Effector memory CD4-positive, alpha-beta T cell (primary cell): ENCODE measurements at places on chromosomes 7 and 10.

DNA sequence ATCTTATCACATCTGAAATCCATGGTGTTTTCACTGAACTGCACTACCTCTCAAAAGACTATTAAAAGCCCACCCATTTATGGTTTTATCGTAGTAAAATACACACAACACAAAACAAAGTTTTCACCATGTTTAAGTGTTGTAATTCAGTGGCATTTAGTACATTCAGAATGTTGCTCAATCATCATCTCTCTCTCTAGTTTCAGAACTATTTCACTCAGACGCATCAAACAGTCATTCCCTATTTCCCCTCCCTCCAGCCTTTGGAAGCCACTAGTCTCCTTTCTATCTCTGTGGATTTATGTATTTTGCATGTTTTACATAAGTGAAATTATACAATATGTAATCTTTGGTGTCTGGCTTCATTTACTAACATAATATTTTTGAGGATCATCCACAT, 332.6 kb downstream of the TNS3 start:
- H3K4me1 ChIP-seq = no peaks in the 10 kb centered on the region
- no peaks in the 10 kb centered on the region for H3K36me3 ChIP-seq
- no peak overlapping the region for H3K4me3 ChIP-seq
- no peaks in the 10 kb centered on the region for H3K27me3 ChIP-seq
- DNase-seq = no peak

DNA sequence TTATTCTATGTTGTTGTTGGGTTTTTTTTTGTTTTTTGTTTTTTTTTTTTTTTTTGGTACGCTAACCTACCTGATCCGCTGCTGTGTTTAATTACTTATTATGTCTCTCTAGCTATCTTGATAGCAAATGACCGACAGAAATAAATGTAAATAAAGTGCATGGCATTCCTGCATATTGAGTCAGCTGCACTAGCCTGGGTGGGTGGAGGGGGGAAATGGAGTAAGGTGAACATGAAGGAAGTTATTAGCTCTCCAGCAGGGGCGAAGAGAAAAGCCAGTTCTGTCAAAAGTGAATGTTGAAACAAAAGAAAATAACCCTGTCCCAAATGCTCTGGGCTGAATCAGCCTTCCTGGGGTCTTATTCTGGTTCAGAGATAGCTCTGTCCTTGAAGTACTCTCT, 210.7 kb upstream of the MDFIC start:
- no peak overlapping the region for H3K27ac ChIP-seq
- no peaks in the 10 kb centered on the region for H3K27me3 ChIP-seq
- H3K36me3 ChIP-seq = no peaks in the 10 kb centered on the region
- DNase-seq = no peak
- no peaks in the 10 kb centered on the region for H3K4me1 ChIP-seq

GRCh38 chr7:98460902-98461301, 60.0 kb upstream of the BAIAP2L1 start:
- H3K27ac ChIP-seq = no peak overlapping the region
- H3K27me3 ChIP-seq = no peaks in the 10 kb centered on the region
- H3K4me1 ChIP-seq = no peaks in the 10 kb centered on the region
- no peaks in the 10 kb centered on the region for H3K36me3 ChIP-seq

- H3K36me3 ChIP-seq = no peaks in the 10 kb centered on the region
- no peak for DNase-seq
- no peaks in the 10 kb centered on the region for H3K27me3 ChIP-seq
Measured at GRCh38 chr10:61673360-61673759, 10.6 kb downstream of the CABCOCO1 start.

DNA sequence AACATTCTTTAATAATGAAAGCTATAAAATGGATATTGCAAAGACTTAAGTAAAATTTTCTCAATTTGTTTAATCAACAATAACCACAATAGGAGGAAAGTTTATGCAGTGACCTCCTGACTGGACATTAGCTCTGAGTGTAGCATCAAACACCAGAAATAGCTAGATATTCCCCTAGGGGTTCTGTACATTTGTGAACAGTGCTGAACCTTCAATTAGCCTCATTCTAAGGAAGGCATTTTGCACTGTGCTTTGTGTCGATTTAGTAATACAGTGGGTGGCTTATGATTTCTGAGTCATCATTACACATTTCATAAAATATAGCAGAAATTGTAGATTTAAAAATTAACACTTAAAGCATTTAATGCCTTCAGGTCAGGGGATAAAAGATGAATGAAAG, 367.3 kb upstream of the PCDH15 start:
- H3K4me3 ChIP-seq = no peak overlapping the region
- no peak for DNase-seq
- no peak overlapping the region for H3K27ac ChIP-seq
- H3K4me1 ChIP-seq = no peaks in the 10 kb centered on the region

DNA sequence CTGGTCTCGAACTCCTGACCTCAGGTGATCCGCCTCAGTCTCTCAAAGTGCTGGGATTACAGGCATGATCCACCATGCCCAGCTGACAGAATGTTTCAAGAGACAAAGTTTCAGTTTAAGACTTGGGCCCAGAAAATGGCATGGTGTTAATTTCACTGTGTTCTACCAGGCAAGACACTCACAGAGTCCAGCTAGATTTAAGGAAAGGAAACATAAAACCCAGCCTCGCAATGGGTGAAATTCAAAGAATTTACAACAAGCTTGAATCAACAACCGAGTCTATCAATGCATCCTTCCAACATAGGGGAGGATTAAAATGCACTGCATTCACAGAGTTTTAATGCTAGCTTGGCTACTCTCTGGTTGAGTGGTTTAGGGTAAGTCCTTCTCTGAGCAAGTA, 764.0 kb downstream of the XPNPEP1 start:
- DNase-seq = no peak
- H3K4me1 ChIP-seq = no peaks in the 10 kb centered on the region
- no peak overlapping the region for H3K27ac ChIP-seq
- no peak overlapping the region for H3K4me3 ChIP-seq
- no peaks in the 10 kb centered on the region for H3K36me3 ChIP-seq

GRCh38 chr7:152341914-152342236, 93.9 kb downstream of the KMT2C start:
- DNase-seq = no peak
- no peaks in the 10 kb centered on the region for H3K4me1 ChIP-seq
- H3K27ac ChIP-seq = no peak overlapping the region
- no peak overlapping the region for H3K4me3 ChIP-seq
- peaks cover 5% of the 10 kb centered on the region for H3K36me3 ChIP-seq

DNA sequence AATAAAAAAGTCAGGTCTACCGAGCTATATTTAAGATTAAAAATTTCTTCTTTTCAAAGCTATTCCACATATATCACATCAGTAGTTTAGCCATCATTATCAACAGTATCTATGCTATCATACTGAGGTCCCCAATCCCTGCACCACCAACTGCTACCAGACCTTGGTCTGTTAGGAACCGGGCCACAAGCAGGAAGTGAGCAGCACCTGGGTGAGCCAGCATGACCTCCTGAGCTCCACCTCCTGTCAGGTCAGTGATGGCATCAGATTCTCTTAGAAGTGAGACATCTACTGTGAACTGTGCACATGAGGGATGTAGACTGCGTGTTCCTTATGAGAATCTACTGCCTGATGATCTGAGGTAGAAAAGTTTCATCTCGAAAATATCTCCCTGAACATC, 632.1 kb upstream of the KCND2 start:
- no peak for DNase-seq
- H3K4me3 ChIP-seq = no peak overlapping the region
- no peaks in the 10 kb centered on the region for H3K27me3 ChIP-seq
- no peaks in the 10 kb centered on the region for H3K4me1 ChIP-seq

GRCh38 chr7:2193575-2194305, 39.0 kb downstream of the MAD1L1 start:
- DNase-seq = no peak
- H3K27me3 ChIP-seq = no peaks in the 10 kb centered on the region
- H3K4me3 ChIP-seq = no peak overlapping the region
- no peak overlapping the region for H3K27ac ChIP-seq
- H3K36me3 ChIP-seq = peaks cover 3% of the 10 kb centered on the region
- no peaks in the 10 kb centered on the region for H3K4me1 ChIP-seq

DNA sequence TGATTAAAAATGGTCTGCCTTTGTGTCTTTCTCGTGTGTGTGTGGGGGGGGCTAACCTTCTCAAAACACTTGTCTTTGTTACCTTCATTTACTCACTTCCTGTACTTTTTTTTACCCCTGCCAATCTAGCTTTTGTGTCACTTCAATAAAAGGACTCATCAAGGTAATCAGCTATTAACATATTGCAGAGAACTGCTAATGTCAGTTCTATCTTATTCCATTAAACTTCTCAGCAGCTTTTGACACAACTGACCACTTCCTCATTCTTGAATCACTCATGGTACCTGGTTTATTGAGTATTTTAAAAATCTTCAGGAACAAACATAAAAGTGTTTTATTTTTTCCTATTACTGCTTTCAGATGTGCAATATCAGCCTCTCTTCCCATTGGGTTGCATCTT, 59.8 kb downstream of the SLC25A40 start:
- no peak overlapping the region for H3K27ac ChIP-seq
- H3K36me3 ChIP-seq = no peaks in the 10 kb centered on the region
- DNase-seq = no peak
- no peaks in the 10 kb centered on the region for H3K27me3 ChIP-seq
- H3K4me3 ChIP-seq = no peak overlapping the region

GRCh38 chr7:50798126-50798525, 15.4 kb upstream of the GRB10 start:
- no peaks in the 10 kb centered on the region for H3K27me3 ChIP-seq
- H3K4me1 ChIP-seq = no peaks in the 10 kb centered on the region
- no peak overlapping the region for H3K4me3 ChIP-seq
- DNase-seq = no peak

GRCh38 chr7:19249281-19249680, 104.1 kb upstream of the FERD3L start:
- H3K27ac ChIP-seq = no peak overlapping the region
- no peaks in the 10 kb centered on the region for H3K36me3 ChIP-seq
- H3K4me3 ChIP-seq = no peak overlapping the region
- no peaks in the 10 kb centered on the region for H3K4me1 ChIP-seq
